ENCODE measurements at places on chromosomes 5 and 9.

- no peak for DNase-seq
Measured at GRCh38 chr5:115758356-115758755, 58.1 kb downstream of the CDO1 start.

GRCh38 chr5:36270175-36270574 lies 28.4 kb upstream of the NADK2 start:
- no peak for DNase-seq

- no peak for DNase-seq
Measured at GRCh38 chr9:104319685-104320084, 184.4 kb upstream of the OR13F1 start.

DNA sequence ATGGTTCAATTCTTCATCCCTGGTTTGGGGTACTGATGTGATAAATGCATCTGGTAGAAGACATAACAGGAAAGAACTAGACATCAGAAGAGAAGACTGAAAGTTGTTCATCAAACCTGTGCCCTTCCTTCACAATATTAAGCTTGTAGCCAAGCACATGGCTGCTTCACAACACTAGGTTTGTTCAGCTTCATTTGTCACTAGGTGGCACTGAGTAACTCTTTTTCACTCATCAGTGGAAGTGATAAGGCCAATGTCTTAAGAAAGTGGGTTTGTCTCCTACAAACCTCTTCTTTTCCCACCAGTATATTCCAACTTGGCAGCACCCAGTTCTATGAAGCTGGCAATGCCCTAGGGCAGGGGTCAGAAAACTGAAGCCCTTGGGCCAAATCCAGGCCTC lies 26.9 kb downstream of the ZNF484 start:
- no peak for DNase-seq

DNA sequence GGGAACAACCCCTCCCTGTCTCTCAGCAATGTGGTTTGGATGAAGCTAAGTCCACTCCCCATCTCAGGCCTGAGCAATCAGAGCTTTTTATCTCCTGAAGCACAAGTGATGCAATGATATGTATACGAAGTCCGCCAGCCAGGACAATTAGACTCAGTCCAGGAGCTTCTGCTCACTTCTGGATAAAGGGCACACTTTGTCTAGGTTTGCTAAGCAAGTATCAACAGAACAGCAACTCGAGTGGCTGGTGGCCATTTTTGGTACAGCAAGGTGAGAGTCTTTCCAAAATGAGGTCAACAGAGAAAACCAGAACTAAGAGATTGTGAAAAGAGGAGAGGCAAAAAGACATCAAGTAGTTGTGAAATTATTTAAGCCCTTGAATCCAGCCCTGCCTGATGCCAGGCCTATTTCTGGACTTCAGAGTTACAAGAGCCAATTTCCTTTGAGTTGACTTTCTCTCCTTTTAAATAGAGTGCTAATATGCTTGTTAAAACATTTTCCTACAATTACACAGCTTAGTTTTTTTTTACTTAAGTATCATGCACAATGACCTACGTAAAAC lies 8.2 kb downstream of the NDUFA8 start:
- DNase-seq = no peak

Data from HL-60 (cell line).